Stimulated activated CD4-positive, alpha-beta T cell treated with anti-CD3 and anti-CD28 coated beads, Interleukin-1b, Interleukin-23, amount 100 ng/mL, for 1 hour (primary cell): ENCODE measurements at places on chromosomes 5 and 9.

DNA sequence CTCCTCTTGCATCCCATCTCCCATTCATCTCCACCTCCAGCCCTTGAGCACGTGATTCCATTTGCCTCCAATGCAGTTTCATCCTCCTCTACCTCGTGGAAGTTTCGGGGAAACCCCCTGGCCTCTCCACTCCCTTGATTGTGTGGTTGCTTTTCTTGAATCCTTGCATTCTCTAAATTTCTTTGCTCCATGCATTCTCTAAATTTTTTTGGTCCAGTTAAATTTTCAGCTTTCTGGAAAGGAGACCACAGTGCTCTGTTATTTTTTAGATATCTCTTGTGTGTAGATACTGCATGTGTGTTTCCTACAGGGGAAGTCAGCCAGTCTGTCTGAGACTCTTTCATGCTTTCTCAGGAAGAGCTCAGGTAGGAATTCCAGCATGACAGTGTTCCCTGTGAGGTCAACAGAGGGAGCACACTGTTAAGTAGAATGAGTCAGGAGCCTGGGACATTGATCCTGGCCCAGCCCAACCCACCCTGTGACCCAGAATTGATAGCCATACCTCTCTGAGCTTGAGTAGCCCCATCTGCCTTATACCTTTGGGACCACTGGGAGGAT lies 52.8 kb downstream of the AMBP start:
- no peak for DNase-seq

- no peak for DNase-seq
These were observed 256.9 kb downstream of the DMAC1 start for GRCh38 chr9:7542693-7543092.

DNA sequence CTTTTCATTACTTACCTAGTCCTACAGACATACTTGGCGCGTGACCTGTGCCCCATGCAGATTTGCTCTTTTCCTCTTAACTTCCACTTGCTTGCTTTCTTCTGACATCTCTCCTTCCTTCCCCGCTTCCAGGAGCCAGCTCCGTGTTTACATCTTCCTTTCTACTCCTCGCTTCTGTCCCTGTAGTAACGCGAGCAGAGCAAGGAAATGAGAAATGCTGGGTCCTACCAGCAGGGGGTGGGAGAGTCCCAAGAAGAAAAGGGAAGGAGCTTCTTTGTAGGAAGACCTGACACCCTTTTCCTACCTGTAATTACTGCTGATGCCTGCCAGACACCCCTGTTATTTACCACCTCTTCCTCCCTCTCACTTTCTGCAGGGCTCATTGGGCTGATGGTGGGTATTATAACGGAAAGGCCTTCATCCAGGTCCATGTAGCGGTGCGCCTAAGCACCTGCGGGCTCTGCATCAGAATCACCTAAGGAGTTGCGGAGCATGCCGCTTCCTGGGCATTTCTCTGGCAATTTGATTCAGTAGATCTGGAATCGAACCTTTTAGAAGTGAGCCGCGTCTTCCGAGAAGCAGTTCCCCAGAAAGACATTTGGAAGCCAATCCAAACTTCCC lies 1260.8 kb upstream of the WWC1 start:
- no peak for DNase-seq

DNA sequence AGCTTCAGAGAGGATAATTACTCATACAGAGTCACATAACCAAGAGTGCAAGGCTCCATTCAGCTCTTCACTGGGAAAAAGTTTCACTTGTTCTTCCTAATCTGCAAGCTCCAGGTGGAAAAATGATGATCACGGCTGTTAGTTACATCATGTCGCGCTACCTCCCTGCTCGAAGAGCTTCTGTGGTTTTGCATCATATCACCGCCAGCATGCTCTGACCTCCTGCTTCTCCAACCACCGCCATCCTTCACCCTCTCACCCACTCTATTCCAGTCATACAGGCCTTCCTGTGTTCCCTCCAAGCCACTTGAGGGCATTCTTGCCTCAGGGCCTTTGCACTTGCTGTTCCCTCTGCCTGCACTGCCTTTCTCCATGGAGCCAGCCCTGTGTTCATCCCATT lies 47.1 kb downstream of the COL27A1 start:
- DNase-seq, result no peak

GRCh38 chr5:137147346-137147745 lies 351.8 kb downstream of the SPOCK1 start:
- no peak for DNase-seq

DNA sequence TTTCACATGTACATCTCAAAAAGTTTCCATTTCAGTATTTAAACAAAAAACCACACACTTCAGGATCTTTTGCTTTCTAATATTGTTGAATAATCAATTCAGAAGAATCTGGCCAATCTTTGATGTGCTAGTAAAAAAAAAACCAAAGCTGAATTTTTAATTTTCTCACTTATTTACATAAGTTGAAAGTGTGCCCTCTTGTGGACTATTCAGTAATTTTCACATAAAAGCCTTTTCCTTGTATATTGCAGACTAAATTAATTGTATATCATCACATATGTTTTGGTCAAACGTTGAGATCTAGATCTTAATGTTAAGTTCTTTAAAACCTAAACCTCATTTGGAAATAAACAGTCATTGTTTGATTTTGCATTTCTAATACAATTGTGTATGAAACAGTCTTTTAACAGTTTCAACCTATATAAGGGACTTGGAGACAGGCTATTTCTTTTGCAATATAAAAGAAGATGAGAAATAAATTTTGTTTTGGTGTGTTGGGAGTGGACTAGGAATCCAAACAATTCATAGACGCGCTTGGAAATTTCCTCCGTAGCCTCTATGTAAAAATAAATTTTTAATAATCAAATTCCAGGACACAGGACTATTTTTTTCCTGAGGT lies 68.1 kb downstream of the NIPBL start:
- no peak for DNase-seq

- no peak for DNase-seq
These were observed 329.6 kb upstream of the ARRDC3 start for GRCh38 chr5:91712718-91713117.

- DNase-seq, result no peak
These were observed 125.0 kb upstream of the PITX1 start for GRCh38 chr5:135158982-135159381.

- DNase-seq, result no peak
These were observed 1236.6 kb downstream of the MAT2B start for GRCh38 chr5:164742025-164742424.

GRCh38 chr5:137565450-137565849 lies 66.3 kb upstream of the SPOCK1 start:
- no peak for DNase-seq

DNA sequence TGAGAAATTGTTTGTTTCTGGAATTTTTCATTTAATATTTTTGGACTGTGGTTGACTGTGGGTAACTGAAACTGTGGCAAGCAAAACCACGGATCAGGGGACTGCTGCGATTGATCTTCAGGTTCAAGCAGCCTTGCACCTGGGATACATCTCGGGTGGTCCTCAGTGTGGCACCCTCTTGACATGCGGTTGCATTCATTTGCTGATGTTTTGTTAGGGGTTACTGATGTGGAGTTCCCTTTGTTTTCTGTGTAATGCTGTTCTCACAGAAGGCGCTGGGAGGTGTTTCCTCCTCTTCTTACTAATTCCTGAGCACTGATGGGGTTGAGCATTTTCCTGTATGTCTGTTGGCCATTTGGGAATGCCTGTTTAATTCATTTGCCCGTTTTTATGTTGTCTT lies 60.4 kb downstream of the EHMT1 start:
- no peak for DNase-seq

GRCh38 chr5:35430381-35431162 lies 187.1 kb upstream of the SPEF2 start:
- no peak for DNase-seq

GRCh38 chr9:93671020-93671338 lies 94.6 kb downstream of the PHF2 start:
- DNase-seq, result no peak

DNA sequence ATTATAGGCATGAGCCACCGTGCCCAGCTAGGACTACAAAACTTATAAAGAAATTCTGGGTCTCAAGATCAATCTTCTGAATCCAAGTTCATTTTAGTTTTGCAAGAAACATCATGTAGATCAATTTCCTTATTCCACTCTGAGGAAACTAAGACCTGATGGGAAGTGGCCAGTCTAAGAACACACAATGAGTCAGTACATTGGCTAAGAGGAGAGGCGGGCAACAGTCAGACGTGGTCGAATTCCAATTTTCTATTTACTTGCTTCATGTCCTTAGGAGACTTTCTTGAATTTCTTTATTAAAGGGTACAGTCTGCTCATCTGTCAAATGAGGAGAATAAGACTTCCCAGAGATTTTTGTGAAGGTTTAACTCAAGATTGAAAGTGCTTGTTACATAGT lies 432.1 kb upstream of the BRINP1 start:
- DNase-seq, result no peak

GRCh38 chr5:9545992-9546851 lies at the start of gene SEMA5A:
Gene SEMA5A (minus strand): TSS chr5:9546075. CDS start chr5:9379946, 166,129 bp downstream.
- no peak for DNase-seq

- no peak for DNase-seq
These were observed 71.2 kb downstream of the GHR start for GRCh38 chr5:42494414-42494813.

DNA sequence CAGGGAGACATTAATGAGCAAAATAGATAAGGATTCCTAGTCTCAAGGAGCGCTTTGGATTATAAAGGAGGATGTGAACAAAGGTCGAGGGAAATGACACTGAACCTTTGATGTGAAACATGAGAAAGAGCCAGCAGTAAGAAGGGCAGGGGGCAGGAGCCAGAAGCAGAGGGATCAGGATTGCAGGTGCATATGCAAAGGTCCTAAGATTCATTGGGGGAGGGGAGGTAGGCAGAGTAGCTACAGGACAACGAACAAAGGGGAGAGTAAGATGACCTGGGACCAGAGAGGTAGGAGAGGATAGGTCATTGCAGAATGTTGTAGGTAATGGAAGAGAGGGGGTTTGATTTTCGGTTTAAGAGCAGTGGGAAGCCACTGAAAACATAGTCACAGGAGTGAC lies 129.2 kb upstream of the TRPM3 start:
- DNase-seq, result no peak

DNA sequence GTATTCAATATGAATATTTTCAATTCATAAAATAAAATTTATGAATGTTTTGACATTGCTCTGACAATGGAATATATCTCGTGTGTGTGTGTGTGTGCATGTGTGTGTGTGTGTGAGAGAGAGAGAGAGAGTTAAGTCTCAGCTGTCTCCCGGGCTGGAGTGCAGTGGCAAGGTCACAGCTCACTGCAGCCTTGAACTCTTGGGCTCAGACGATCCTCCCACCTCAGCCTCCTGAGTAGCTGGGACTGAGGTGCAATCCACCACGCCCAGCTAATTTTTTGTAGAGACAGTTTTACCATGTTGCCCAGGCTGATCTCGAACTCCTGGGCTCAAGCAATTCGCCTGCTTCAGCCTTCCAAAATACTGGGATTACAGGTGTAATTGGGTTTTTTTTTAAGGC lies 16.1 kb downstream of the G3BP1 start:
- DNase-seq, result no peak

GRCh38 chr5:891837-892393 lies 686 bp downstream of the BRD9 start:
- no peak for DNase-seq

GRCh38 chr5:80864706-80865435 lies 95.3 kb upstream of the RASGRF2 start:
- no peak for DNase-seq

- no peak for DNase-seq
These were observed 393.5 kb downstream of the DMAC1 start for GRCh38 chr9:7405924-7406604.
